ENCODE measurements at places on chromosomes 6 and 20.

DNA sequence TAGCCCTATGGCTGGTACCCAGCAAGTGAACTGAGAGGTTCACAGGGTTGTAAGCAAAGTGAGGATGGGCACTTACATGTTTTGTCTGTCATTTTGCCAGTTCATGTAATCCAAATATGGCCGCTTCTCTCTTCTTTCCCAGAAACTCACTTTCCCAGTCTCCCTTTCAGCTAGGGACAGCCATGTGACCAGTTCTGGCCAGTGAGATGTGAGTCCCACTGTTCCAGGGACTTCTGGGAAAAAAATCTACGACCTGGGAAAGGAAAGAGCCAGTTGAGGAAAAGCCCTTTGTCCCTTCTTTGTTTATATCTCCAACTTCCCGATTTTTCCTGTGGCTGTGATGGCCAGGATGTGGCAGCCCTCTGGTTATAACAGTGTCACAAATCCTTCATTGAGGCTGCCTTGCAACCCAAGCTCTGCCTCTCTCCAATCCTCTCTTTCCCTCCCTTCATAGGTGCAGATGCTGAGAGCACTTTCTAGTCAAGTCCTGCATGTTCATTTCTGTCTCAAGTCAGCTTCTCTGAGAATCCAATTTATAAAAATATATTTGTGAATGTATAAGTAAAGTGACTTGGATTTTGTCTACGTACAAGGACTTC lies 148.6 kb upstream of the ZFP64 start:
- no peak for ATAC-seq

- ATAC-seq, result no peak
These were observed 88.2 kb downstream of the OGFRL1 start for GRCh38 chr6:71376830-71377229.

GRCh38 chr6:84449220-84449619 lies 221.8 kb upstream of the CEP162 start:
- no peak for ATAC-seq

GRCh38 chr6:1187293-1188131 lies 124.4 kb upstream of the FOXQ1 start:
- no peak for ATAC-seq

GRCh38 chr6:34288581-34288980 lies 39.8 kb upstream of the SMIM29 start:
- ATAC-seq, result no peak

- no peak for ATAC-seq
These were observed 45.0 kb downstream of the CDS2 start for GRCh38 chr20:5171790-5172164.

DNA sequence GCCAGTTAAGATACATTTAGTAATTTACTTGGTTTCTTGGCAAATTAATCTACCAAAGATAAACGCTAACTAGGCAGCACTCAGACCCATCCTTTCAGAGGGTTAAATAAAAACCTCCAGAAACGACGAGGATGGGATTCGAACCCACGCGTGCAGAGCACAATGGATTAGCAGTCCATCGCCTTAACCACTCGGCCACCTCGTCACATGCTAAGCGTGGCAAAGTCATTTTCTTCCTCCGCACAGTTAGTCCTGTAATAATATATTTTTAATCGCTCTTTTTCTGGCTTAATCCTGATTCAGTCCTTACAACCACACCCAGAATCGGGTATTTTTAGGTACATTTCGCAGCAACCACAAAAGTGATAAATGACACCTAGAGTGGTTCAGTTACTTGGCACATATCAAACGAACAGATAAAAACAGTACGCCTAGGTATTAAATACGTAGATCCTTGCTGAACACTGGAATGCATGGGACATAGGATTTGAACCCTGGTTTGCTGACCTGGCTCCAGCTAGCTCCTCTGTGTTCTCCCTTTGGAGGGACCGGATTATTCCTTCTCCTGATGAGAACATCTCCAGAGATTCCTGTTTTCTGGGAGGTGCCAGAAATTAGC lies 71.6 kb downstream of the GPX5 start:
- peak; percentile 79 for ATAC-seq

DNA sequence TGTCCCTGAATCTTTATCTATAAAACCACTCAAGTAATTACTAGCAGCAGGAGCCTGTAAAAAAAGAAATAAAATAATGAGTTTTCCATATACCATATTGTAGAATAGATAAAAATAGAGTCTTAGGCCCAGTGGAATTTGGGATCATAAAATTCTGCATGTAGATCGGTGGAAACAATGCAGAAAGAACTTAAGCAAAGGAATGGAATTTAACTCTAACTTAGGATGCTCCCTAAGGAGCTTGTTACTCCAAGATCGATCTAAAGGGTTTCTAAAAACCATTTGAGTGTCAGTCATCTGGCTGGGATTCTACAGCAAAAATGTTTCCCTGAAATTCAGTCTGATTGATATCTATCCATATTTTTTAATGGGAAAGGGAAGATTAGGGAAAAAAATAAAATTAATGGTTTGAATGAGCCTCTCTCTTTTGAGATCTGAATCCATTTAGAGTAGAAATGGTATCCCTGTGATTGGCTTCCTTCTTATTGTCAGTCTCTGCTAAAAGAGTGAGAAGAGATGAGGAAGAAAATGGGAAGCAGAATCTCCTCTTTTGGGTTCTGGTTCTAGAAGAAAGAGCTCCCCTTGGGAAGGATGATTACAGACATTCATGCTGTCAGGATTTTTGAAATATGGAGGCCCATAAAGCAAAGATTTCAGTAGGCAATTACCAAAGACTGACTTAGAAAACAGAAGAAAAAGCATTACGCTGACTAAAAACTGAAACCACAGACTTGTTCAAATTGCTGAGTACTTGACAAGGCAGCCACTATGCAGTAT lies 564.3 kb upstream of the MARCKS start:
- ATAC-seq, result no peak

- no peak for ATAC-seq
These were observed 458.7 kb downstream of the BMP2 start for GRCh38 chr20:7226156-7226555.

DNA sequence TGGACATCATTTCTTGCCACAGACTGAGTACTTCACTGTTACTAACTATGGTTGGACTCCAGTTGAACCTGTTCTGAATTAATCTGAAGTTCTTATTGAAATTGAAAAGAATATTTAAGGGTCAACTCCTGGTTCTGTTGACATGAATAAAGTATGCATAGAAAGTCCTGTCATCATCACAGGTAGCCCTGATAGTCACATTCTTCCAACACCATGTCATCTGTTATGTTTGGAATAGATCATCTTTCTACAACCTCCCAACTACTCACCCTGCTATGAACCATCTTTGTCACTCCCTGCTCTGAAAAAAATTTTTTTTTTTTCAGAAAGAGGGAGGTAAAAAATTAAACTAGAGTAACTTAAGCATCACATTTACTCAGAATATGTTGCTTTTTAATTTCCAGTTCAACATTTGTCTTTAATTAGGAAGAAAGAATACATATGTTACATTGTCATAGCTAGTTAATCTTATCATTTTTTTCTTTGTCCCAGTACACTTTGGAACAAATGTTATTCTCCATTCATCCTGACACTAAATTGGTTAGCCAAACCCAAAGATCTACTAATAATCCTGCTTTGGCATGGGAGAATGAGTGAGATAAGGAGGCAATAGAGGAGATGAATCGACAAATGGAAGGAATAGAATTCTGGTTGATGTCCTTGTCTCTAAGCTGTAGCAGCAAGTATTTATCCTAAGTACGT lies 775.1 kb upstream of the NRSN1 start:
- peak; percentile 61 for ATAC-seq

DNA sequence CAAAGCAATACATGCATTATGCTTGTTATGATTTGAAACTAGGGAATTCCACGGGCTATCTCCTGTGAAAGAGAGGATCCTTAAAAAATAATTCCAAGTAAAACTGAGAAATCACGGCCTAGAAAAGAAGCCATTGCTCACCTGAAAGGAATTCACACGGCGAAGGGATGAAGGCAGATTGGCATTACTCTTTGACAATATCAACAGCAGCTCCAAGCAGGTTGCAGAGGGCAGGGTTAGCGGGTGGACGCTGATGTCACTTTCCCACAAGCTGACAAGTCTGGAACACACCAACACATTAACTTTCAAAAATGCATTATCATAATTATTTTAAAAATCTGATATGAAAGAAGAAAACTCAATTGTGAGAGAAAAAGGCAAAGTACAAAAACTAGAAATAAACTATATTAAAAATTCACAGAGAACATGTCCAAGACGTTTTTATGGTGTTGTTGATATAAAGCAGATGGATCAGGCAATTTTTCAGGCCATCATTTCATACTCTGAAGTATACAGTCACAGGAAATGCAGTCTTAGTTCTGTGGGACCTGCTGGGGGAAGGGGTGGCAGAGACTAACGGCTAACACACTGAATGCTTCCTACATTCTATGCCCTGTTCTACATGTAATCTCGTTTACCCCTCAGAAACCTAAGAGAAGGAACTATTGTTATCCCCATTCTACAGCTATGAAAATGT lies 108.3 kb downstream of the UBE3D start:
- ATAC-seq, result peak; percentile 65

- no peak for ATAC-seq
These were observed 44.1 kb upstream of the GRM4 start for GRCh38 chr6:34189806-34190503.

Data from SK-N-SH treated with all-trans-retinoic acid at 6 μM for 48 hours (cell line).